ENCODE measurements at places on chromosomes 12 and 14. TPM values are rescaled to one million over a fixed set of nuclear protein-coding genes. Genes with fewer than 3 reads are reported as not detected.
A peak's percentile ranks its signal among the peaks of the same experiment; 100 is the strongest.

The LYSET gene
- 27.8 TPM for total RNA-seq

DNA sequence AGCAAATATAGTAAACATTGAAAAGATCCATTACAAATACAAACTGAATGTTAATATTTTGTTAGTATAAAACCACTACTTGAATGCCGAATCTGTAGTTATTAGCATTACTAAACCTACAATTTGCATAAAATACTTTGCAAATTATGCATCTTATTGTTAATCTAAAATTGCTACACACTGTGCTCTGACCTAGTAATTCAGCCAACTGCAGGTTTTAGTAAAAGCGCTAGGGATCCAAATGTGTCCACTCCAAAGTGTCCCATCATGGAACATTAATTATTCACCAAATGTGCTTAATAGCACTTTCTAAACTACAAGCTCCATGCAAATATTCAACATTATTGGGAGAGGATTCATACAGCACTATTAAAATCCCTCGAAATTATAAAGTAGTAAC is 14.3 kb downstream of the HECTD4 start:
- DNase-seq, result no peak

GRCh38 chr14:57171363-57171762 is 97.3 kb downstream of the EXOC5 start:
- DNase-seq, result no peak

The CLEC14A gene
- total RNA-seq, result not detected

DNA sequence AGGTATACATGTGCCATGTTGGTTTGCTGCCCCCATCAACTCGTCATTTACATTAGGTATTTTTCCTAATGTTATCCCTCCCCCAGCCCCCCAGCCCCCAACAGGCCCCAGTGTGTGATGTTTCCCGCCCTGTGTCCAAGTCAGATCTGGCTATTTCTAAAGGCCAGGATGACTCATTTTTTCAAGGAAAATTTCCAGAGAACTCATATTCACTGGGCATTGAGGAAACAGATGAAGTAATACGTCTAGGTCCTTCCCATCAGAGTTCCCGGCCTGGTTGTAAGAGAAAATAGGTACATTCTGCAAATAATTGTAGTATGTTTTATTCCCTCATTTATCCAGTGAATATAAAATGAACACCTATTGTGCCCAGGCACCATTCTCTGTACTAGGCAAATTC is 345.2 kb downstream of the BCL11B start:
- DNase-seq, result no peak

GRCh38 chr14:104337351-104337750 is 199.0 kb downstream of the KIF26A start:
- DNase-seq, result no peak

GRCh38 chr12:22474970-22475720 is 69.2 kb downstream of the C2CD5 start:
- DNase-seq, result no peak

DNA sequence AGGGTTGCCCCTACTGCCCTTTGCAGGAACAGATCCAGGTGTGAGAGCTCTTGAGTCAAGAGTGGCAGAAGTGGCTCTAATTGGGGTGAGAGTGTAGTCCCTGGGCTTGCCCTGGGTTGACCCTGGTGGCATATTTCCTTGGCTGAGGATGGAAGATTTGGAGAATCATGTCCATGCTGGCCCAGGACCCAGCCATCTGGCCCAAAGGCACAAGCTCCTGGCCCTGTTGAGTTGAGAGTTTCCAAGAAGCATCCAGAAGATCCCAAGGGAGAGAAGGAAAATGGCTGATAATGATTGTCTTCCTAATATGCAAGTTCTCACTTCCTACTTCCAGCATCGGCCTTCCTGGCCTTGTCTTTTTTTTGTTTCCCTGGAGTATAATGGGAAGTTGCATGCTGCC is 55.5 kb upstream of the SRSF5 start:
- no peak for DNase-seq

- peak; percentile 90 for DNase-seq
Measured at GRCh38 chr14:91237219-91237618, 7.3 kb downstream of the GPR68 start.

DNA sequence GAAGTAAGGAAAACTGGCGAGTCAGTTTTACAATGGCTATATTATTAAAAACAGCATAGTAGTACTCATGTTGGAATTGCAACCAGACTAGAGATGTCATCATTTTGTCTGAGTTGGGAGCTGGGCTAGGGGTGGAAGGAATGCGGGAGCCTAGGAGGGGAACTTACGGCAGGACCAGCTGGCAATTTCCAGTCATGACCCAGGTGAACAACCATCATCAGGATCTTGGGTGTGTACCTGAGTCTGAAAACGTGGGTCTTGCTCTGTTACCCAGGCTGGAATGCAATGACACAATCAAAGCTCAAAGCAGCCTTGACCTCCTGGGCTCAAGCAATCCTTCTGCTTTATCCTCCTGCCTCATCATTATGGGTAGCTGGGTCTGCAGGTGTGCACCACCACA is 50.9 kb downstream of the ALG10B start:
- DNase-seq, result no peak

The ENDOU gene
- not detected for total RNA-seq

The IGF1 gene
- total RNA-seq, result not detected

All from HT1080 (cell line).